ENCODE measurements at places on chromosomes 6 and 20.

DNA sequence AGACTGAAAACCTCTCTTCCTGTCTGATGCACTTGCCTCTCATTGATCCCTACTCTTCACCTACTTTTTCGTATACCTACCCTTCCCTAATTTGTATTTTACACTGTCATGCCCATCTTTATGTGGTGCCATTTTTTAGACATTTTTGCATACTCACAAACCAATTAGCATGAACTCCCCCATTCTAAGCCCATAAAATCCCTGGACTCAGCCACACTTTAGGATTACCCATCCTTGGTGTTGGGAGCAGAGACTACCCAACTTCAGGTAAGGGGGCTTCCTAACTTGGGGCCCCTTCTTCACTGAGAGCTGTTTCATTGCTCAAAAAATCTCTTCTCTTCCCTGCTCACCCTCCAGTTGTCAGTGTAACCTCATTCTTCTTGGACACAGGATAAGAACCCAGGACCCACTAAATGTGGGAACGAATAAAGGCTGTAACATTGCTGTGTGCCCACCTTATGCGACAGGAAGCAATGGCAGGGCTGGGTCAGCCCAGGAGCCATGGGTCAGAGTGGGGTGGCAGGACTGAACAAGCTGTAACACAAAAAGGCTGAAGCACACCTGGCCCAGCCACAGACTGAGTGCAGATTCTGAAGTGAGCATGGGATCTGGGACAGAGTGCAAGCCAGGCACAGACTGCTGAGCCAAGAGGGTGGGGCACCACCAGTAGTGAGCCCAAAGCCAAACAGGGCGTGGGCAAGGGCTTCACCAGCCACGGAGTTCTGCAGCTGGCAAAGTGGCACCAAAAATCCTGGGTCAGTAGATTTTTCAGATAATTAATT lies 789.1 kb upstream of the HS3ST5 start:
- DNase-seq, result no peak

DNA sequence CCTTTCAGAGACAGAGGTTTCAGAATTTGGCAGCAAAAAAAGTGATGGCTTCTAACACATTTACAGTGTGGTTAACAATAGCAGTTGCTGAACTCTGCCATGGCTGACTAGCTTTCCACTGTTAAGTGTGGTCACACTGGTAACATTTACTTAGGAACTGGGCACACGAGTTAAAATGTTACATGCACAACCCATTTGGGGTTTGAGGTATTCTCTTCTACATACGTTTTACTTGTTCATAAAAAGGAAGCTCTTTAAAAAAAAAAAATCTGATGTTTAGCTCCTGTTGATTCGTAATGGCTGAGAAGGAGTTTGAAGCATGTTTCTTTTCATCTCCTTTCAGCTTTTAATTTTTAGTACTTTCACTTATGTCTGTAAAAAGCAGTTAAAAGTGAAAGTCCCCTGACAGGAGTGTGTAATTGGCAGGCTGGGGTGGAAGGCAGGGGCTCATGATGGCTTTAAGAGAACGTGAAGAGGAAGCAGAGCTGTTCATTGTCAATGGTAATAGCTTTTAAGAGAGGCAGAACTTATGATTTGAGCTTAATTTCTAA lies 245.9 kb downstream of the FARS2 start:
- no peak for DNase-seq

DNA sequence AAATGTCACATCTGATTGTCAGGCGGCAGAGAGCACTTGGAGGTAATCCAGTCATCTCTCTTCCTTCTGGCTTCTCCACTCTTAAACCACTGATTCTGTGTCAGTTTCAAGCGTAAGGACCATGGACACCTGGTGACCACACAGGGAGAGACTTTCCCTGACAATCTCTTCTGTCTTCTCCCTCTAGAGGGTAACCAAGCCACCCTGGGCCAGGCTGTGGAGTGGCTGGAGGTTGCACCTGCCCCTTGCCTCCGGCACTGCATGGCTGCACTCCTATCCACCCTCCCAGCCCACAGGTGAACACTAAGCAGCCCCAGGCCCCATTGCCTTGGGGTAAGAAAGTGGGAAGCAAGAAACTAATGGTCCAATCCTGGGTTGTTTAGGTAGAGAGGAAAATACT lies 78.7 kb downstream of the BFSP1 start:
- DNase-seq, result no peak

DNA sequence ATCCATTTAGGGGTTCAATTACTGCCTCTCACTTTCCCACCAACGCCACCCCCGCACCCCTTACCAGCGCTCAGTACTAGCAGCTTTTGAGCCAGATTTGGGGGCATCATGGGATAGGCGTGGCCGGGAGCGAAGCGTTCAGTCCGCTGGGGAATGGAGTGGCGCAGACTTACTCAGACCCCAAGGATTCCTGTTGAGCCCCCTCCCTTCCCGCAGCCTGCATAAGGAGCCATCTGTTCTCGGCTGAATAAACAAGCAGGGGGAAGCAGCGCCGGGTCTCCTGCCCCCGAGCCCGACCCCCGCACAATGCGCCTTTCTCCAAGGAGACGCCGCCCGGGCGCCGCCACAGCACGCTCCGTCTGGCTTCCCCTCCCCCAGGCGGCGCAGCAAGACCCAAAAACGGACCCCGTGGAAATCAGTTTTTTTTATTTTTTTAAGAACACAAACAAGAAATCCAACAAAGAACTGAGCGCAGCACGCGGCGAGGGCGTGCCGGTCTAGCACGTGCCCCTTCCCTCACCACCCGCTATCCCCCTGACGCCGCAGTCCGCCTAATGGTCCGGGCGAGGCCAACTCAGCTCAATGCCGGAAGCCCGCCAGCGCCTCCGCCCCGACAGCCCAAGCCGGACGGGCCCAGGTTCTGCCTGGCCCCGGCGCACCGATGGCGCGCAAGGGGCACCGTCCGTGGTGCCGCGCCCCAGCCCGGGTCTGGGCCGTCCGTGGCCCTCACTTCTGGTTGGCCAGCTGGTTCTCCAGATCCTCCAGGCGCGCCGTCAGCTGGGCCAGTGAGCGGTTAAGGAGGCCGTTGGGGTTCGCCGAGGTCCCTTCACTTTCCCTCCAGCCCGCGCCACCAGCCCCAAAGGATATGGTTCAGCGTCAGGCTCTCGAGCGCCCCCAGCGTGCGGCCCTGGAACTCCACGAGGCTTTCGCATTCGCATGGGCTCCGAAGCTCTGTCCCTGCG lies 13.3 kb upstream of the RBPJL start:
- DNase-seq, result peak; percentile 73

DNA sequence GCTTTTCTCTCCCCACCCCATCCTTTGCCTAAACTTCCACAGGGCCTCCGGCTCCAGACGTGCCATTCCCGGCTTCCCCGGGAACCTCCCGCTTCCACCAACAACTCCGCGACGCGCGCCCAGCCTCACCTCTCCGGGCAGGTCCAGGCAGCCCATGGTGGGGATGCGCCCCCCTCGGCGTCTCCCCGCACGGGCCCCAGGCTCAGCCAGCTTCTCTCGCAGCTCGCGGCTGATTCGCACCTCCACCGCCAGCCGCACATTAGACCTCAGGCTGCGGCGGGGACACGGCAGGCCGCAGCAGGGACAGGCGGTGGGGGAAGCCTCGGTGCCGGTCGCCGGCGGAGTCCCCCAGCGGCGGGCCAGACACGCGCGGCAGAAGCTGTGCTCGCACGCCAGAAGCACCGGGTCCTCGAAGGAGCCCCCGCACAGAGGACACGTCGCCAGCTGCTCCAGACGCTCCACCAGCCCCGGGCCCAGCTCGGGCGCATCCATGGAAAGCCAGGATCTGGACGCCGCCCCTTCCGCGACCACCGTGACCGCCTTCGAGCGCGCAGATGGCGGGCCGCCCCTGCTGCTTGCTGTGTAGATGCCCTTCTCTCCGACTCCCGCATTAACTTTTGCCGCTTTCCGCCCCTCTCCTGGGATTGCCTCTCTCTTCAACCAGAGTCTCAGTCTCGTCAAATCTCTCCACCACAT lies at the start of gene RNF39:
TSS of gene RNF39 (minus strand) at position 676 of the 696 bp plus-strand sequence. CDS start at position 492, 184 bp downstream.
- no peak for DNase-seq

DNA sequence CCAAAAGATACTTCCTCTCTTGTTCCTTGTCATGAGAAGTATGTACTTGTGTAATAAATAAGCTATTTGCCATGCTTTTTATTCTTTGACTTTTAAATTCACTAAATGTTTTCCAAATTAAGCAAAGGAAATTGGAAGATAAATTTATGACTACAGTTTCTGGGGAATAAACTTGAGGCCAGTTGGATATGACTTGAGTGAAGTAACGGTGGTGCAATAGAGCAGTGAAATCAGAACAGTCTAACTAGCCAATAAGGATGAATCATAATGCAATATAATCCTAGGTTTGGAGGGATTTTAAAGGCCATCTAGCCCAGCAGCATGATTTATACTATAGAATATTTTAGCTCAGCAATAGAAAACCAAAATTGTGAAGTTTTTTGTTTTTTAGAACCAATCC lies 183.8 kb upstream of the TCF21 start:
- no peak for DNase-seq

- no peak for DNase-seq
Observed at GRCh38 chr6:16949716-16950115, 152.1 kb upstream of the STMND1 start.

- peak; percentile 12 for DNase-seq
Observed at GRCh38 chr20:59043698-59044097, 1.1 kb upstream of the PRELID3B start.

DNA sequence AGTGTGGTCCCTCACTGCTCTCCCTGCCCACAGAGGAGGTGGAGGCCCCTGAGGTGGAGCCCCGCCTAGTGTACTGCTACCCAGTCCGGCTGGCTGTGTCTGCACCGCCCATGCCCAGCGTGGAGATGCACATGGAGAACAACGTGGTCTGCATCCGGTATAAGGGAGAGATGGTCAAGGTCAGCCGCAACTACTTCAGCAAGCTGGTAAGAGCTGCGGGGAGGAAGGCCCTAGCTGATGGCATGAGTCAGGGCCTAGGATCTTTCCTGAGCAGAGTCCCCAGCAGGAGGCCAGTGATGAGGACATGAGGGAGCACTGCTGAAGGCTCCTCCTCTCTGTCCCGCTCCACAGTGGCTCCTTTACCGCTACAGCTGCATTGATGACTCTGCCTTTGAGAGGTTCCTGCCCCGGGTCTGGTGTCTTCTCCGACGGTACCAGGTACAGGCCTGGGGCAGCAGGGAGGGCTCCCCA lies 11.2 kb downstream of the PCIF1 start:
- no peak for DNase-seq

- no peak for DNase-seq
Observed at GRCh38 chr20:11267762-11268335, 594.0 kb upstream of the JAG1 start.

Data from CD4-positive, alpha-beta T cell treated with Interleukin-15 for 4 hours (primary cell).